ENCODE measurements at places on chromosomes 13 and 19.

DNA sequence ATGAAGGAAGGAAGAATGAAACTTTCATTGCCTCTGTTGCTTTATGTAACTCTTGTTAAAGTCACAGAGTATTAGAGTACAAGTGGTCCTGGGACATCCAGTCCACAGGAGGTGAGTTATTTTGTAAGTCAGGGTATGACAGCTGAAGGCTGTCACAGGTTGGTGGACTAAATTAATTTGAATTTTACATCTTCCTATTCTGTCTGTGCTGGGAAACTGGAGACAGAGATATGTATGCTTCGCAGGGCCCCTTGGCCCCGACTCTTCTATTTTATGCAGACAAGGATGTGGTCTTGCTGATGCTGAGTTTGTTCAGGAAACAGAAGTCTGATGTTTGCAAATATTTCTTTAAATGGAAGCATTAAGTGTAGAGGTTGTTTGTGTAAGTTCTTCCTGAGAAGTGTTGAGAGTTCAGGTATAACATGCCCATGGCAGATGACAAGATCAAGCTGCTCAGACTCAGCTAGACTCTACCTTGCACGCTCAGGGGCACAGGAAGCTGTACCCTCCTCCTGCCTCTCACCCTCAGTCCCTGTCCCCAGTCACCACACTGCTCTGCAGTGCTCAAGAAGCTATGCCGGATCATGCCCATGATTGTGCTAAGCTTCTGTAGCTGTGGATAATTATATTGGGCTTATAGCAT is 23.4 kb downstream of the RASL11A start:
- peak; percentile 66 for DNase-seq

GRCh38 chr13:52868190-52868589 is 19.8 kb upstream of the PCDH8 start:
- no peak for DNase-seq

DNA sequence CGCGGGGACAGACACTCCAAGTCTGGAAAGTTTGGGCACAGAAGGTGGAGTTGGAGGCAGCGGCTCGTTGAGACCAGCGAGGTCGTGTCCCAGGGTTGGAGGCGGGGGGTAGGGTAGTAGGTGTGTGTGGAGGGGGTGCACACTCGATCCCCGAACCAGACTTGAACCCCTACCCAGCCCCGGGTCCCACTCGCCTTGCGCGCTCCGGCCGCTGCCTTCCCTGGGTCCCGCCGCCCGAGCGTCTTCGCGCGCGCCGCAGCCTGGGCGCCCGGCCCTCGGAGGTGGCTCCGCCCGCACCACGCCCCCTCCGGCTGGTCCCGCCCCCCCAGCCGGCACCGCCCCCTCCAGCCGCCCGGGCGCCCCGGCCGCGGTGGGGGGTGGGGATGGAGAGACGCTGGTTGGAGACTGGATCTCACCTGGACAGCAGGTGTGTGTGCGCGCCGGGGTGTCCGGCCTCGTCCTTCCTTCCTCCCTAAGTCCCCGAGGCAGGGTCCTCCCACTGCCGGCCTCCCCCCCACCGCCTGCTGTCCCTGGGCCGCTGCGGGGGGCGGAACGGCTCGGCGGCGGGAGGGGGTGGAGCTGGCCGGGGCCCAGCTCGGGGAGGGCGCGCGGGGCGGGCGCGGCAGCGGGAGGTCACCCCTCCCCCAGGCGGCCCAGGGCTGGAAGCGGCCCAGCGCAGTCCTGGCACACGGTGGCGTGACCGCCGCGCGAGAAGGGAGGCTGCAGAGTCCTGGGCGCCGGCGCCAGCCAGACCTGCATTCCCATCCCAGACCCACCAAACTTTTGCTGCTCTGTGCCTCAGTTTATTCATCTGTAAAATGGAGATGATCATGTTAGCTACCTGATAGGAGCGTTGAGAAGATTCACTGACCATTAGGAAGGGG is at the start of gene KANK2:
Gene KANK2 (minus strand): TSS at position 255 of the 884 bp plus-strand sequence. CDS start 3,034 bp downstream, outside the sequence.
- peak; percentile 80 for DNase-seq

GRCh38 chr19:17482877-17483604 is 12.7 kb downstream of the SLC27A1 start:
- no peak for DNase-seq

Data from CD8-positive, alpha-beta T cell (primary cell).